Activated T-helper 1 cell treated with Interleukin-2 at 50 U/mL for 16 hours (primary cell): ENCODE measurements at places on chromosomes 7 and 10.

DNA sequence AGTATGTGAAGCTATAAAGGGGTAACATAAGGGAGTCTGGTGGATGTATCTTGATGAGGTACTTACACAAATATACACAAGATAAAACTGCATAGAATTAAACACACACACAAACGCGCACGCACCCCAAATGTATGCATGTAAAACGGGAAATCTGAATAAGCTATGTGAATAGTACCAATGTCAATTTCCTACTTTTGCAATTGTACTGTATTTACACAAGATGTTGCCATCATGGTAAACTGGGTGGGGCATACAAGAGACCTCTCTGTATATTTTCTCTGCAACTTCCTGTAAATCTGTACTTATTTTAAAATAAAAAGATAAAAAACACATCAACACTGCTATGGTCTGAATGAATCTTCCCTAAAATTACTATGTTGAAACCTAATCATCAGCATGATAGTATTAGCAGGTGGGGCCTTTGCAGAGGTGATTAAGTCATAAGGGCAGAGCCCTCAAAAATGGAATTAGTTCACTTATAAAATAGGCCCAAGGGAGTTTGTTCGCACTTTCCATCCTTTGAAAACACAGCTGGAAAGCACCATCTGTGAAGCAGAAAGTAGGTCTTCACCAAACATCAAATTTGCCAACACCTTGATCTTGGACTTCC is 30.1 kb downstream of the TPK1 start:
- no peak for DNase-seq

DNA sequence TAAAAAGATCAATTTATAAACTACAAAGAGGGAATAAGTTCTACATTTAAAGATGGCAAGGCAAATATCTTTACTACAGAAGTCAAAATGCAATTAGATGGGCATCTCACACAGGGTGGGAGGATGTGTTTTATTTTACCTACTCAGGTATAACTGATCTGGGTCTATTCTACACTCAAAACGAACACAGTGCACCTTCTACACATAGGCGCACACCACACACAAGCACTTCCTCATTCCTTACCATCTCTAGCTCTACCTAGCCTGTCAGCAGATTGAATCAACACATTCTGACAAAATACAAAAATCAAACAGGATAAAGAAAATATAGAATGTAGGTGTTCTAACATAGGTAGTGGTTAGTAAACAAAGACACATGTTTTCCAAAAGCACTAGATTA is 64.8 kb downstream of the SGCE start:
- no peak for DNase-seq

DNA sequence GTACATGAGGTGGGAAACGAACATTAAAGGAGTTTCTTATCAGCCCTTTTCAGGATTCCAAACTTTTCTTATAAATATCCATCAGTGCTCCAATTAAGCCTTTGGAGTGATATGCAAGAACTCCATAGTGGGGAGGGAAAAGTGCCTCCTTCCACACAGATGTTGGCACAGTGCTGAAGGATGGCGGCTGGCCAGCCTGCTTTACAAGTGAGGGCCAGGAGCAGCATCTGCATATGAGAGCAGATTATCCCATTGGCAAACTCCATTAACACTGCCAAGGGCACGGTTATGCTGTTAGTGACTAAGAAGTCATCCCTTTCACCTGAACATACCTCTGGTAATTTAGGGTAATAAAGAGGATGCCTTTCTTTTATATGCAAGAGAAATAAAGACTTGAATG is 543.1 kb downstream of the CNTNAP2 start:
- no peak for DNase-seq

- DNase-seq: no peak
Observed at GRCh38 chr7:24419077-24419476, 135.1 kb downstream of the NPY start.

- DNase-seq: no peak
Observed at GRCh38 chr10:24503461-24504320, 220.0 kb downstream of the ARHGAP21 start.

DNA sequence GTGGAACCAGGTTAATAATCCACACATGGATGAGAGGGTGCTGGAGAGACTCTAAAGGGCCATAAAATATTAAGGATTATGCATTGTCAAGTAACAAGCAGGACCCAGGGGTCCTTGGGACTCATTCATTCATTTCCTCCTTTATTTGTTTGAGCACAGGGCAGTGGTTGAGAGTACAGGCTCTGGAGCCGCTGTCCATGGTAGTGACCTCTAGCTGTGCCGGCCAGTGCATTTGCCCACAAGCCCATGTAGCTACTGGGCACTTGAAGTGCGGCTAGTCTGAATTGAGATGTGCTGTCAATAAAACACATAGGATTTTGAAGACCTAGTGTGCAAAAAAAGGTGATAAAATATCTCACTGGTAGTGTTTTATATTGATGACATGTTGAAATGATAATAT is 137.6 kb downstream of the C10orf105 start:
- DNase-seq: no peak
